ENCODE measurements at places on chromosomes 3 and 15. TPM values are rescaled to one million over a fixed set of nuclear protein-coding genes. Genes with fewer than 3 reads are reported as not detected.

Gene CCR9
- 0.16 TPM for total RNA-seq

Gene CHRNB4
- 1.1 TPM for total RNA-seq

Gene GOLGA6L4
- 3.4 TPM for total RNA-seq

Gene SPRED1
- total RNA-seq, result 77.4 TPM

Gene GUCA1C
- not detected for total RNA-seq

Gene TRAK1
- 46.3 TPM for total RNA-seq

Gene KLHL25
- 32.3 TPM for total RNA-seq

Gene CNTN4
- 56.9 TPM for total RNA-seq

Gene ETFA
- 66.3 TPM for total RNA-seq

Gene KBTBD13
- total RNA-seq, result not detected

Gene GOLGA8S
- total RNA-seq, result not detected

Gene FAM174B
- 13.6 TPM for total RNA-seq

Gene TRPM1
- total RNA-seq, result not detected

Gene WDR49
- 21.4 TPM for total RNA-seq

Gene VWA5B2
- 0.31 TPM for total RNA-seq

Gene LYSMD4
- total RNA-seq, result 23.9 TPM

Gene SEMA7A
- total RNA-seq, result 51.5 TPM

Gene TOPAZ1
- 0.16 TPM for total RNA-seq

Gene GPR171
- total RNA-seq, result not detected

Gene AMIGO3
- total RNA-seq, result 0.78 TPM

Gene TNFAIP8L3
- 1.9 TPM for total RNA-seq

Gene RYR3
- 15.4 TPM for total RNA-seq

Gene CALML4
- 2.2 TPM for total RNA-seq

Gene FSTL1
- 63.8 TPM for total RNA-seq

Gene DUOXA2
- not detected for total RNA-seq

Gene ROPN1
- total RNA-seq, result 0.16 TPM

Gene TM4SF4
- not detected for total RNA-seq

Gene RTP1
- total RNA-seq, result not detected

Gene CCK
- total RNA-seq, result 14.7 TPM

Gene MASP1
- 17.2 TPM for total RNA-seq

Gene FAN1
- 32.6 TPM for total RNA-seq

Gene TEX55
- total RNA-seq, result not detected

Gene KNSTRN
- total RNA-seq, result 17.8 TPM

Gene DUOXA1
- total RNA-seq, result 0.31 TPM

Gene BCL2A1
- total RNA-seq, result 0.94 TPM

Gene HAPLN3
- 8.7 TPM for total RNA-seq

Gene PRR20G
- not detected for total RNA-seq

Gene NAALADL2
- total RNA-seq, result 10.6 TPM

Gene MINAR1
- total RNA-seq, result 3.6 TPM

Gene ALDH1A3
- total RNA-seq, result 1.9 TPM

Gene LPCAT4
- 16.4 TPM for total RNA-seq

Gene RPUSD2
- 14.2 TPM for total RNA-seq

Gene TRIM71
- 2.5 TPM for total RNA-seq

Gene MTFMT
- 16.1 TPM for total RNA-seq

Gene GOLGA8O
- total RNA-seq, result not detected

Gene CYP19A1
- total RNA-seq, result 0.94 TPM

All from occipital lobe (tissue), 3 donors.